ENCODE measurements at places on chromosomes 12 and 14. TPM values are rescaled to one million over a fixed set of nuclear protein-coding genes. Genes with fewer than 3 reads are reported as not detected.

DNA sequence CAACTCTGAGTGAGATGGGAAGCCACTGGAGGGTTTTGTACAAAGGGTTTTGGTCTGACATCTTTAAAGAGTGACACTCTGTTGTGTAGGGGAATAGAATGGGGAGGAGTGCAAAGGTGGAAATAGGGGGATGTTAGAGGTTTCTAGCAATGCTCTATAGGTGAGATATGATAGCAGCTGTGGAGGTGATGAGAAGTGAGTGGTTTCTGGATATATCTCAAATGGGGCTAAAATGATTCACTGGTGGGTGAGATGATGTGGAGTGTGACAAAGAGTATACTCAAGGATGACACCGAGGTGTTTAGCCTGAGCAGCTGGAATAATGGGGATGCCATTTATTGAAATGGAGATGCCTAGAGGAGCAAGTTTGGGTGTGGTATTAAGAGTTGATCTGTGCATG, 426.4 kb downstream of the PCNX1 start:
- no peak for DNase-seq

DNA sequence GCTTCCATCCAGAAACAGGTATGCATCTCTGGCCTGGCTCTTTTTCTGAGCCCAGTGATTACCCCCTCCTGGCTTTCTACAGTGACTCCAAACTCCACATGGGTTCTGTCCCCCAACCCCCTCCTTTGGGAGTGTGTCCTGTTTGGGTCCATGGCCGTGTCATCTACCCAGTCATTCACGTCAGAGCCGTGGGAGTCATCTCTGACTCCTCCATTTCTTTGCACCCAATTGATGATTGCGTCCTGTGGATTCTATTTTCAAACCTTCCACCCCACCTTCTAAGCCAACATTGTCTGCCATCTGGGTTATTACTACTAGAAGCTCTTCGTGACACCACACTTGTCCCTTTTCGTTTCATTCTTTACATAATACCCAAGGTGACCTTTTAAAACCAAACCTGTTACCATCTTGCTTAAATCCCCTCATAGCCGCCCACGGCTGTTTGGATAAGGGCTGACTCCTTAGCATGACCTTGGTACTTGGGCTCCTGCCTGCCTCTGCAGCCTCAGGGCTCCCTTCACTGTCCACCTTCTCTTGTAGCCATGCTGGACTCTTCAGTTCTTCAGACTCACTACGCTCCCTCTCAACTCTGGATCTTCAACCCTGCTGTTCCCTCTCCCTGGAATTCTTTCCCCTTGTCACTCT, 38.1 kb upstream of the NT5DC3 start:
- DNase-seq, result no peak

GRCh38 chr12:106239241-106239950, 8.4 kb downstream of the CKAP4 start:
- no peak for DNase-seq

DNA sequence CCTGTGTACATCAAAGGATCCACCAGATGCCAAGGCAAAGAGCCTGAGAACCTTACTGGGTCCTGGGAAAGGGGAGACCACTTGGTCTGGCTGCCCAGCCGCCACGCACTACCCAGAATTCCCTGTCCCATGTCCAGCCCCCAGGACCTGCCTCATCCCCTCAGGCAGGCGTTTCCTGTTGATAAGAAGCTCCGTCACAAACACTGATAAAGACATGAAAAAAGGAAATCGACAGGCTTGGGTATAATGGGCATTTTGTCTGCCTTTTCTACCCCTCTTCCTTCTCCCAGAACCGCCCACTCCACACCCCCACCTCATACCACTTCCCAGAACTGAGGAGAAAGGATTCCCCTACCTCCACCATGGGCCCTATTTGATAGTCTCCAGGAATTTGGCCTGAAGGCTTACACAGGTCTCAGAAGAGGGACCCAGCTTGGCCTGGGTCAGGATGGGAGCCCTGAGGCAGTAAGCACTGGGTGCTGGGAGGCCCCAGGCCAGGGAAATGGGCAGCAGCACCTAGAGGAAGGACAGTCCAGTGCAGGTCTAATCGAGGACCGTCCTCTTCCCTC, 18.8 kb downstream of the ACVRL1 start:
- peak; percentile 98 for DNase-seq

GRCh38 chr12:109932878-109933503, 32.9 kb downstream of the TCHP start:
- no peak for DNase-seq

GRCh38 chr12:94128280-94128679, 20.1 kb upstream of the PLXNC1 start:
- no peak for DNase-seq

DNA sequence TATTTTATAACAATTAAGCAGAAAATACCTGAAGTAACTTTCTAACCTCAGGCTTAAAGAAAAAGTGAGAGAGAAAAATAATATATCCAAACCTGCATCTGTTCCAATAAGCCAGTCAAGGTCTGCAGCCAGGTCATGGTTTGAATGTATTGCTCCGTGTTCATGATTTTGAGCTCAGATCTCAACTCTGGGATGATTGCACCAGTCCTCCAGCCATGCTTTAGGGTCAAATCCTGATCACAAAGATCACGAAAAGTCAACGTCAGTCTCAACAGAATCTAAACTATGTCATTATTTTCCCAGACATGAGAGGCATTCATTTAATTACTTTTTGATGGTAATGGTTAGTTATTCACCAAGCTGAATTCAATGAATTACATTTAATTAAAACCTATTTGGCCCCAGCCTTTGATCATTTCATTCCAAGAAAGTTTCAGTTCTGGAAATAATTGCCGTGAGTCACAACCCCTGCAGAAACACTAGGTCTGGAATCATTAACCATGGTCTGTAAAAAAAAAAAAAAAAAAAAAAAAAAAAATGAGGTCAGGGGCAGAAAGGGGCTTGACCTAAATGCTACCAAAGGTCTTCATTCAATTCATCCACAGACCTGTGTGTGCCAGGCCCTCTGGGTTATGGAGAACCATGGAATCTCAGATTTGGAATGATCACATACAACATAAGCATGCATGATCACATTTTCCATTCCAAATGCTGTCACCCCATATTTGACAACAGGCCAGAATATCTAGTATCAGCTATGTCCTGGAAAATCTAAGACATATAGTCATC, 55.6 kb downstream of the NT5DC3 start:
- no peak for DNase-seq

DNA sequence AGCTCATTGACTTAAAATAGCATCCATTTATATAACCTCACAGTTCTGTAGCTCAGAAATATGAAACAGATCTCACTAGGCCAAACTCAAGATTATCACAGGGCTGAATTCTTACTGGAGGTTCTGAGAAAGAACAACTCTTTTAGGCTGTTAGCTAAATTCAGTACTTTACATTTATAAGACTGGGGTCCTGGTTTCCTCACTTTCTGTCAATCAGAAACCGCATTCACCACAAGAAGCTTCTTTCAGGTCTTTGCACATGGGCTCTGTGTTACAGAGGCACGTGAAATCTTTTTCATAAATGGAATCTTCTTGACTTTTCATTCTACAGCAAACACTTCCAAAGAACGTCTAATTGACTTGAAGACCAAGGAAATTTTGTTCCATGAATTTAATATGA, 876.3 kb upstream of the FOXG1 start:
- DNase-seq, result no peak

- peak; percentile 52 for DNase-seq
Measured at GRCh38 chr14:92475451-92476187, 38.0 kb upstream of the RIN3 start.

DNA sequence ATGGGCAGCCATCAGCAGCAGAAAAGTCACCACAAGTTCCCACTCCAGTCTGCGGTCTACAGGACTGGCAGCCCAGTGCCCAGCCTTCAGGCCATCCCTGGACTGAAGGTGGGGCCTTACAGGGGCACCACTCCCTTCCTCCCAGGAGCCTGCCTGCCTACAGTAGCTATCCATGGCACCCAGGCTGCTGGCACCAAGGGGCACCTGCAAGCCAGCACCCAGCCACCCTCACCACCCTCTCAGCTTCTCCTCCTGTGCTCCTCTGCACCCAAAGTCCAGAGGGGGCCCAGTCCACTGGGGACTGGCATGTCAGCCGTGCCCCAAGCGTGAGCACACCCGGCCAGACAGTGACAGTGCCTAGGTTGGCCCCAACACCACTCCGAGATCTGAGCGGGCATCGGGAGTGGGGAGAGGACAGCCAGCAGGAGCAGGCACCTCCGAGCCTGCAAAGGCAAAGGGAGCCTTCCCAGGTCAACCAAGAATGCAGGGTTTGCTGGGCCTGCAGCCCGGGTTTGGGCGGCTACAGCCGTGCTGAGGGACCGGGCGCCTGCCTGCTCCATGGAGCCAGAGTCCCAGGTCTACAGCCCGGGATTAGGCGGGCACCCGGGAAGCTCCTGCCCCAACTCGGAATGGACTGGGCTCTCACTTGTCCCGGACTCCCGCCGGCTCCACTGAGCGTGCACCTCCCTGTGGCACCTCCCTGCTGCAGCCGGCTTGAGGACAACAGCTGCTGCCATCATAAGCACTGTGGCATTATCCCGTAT, 8.1 kb upstream of the OR6C65 start:
- no peak for DNase-seq

GRCh38 chr14:22561661-22562579, 27.1 kb downstream of the DAD1 start:
- DNase-seq, result peak; percentile 70

DNA sequence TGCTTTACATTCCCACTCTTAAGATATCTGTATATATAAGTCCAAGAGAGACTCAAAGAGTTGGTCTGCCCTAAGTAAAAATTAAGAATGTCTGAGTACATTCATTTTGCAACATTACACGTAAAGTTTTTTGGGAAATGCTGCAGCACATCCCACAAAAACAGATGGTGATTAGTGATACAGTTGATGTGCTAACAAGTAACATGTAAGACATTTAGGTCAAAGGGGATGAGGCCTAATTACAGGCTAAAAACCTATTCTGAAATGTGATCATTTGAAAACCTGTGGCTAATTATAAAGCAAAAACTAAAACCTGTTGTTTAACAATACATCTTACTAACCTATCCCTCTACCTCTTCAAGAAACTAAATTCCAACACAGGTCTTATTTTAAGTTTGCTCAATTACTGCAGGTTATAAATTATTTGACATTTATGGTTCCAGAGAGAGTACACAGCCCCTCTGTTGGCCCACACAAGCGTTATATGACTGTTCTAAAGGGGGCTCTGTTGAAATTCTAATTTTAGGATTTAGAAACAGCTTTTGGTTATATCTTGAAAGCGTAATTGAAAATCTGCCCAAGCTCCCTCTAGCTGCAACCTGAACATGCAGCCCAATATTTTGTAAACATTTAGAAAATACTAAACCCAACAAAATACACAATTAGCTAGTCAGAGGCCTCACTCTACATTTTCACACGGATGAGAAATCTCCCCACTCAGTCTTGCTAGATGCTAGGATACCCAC, 42.9 kb downstream of the BRAP start:
- DNase-seq, result no peak

DNA sequence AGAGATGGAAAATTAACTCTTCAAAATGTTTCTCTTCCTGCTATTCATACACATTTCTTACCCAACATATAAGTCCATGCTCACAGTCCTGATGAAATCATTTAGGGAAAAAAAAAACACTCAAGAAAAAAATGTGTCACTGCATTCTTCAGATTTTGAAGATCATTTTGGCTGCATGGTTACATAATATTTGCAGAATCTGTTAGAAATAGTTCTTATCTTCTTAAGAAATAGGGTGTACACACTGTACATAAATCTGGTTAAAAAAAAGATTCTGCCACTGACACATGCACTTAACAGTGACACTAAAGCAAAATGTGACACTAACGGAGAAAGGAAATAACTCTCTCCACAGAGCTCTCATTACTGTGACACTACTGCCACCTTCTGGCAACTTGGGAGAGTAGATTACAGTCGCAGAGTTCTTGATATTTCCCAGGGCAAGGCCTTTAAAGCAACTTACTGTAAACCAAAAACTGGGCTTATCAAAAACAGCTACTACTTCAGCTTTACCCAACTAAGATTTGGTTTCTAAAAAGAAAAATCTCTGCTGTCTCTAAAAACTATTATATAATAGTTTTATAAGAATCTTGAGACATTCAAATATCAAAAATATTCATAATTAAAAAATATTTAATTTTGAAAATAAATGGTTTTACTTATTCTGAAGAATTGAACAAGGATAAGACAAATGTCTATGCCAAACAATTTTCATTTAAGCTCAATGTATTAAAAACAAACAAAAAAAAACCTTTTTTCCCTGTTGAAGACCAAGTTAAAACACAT, 65.0 kb downstream of the SETD3 start:
- DNase-seq, result peak; percentile 84

DNA sequence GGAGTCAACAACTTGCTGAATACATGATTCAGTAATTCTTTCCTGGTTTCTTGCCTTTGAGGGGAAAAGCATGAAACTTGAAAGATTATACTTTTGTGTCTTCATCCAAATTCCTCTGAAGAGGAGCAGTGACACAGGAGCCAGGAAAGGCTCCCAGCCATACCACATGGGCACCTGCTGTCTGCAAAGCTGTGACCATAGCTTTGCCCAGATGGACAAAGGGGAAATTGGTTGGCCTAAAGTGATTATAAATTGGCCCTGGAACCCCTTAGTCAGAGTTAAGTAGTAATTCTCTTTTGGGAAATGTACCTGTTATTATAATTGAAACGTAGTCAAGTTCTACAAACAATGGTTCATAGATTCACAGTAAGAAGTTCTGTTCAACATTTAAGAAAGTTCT, 44.3 kb upstream of the DCN start:
- DNase-seq, result no peak

DNA sequence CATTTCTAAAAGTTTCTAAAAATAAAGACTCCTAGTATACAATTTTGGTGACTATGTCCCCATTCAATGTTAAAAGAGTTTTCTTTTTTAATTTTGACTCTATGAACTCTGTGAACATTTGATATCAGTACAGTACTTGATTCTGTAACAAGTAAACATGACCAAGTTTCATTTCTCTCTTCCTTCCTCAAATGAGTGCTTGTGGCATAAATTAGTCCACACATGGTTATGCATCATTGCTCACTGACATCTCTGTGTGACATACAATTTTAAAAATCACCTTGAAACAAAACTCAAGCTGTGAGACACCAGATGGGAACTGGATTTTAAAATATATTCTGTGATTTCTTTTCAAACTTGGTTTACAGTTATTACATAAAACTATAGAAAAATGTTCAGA, 253.9 kb upstream of the MDGA2 start:
- DNase-seq, result no peak

GRCh38 chr14:103102689-103103260, 8.2 kb downstream of the EXOC3L4 start:
- DNase-seq, result no peak

The FAM161B gene
- total RNA-seq, result 3.1 TPM

The MANSC1 gene
- total RNA-seq, result 56.5 TPM

The KRT74 gene
- total RNA-seq, result not detected

The PIANP gene
- total RNA-seq, result 0.14 TPM

Data from endothelial cell of umbilical vein (primary cell).